Adrenal gland (tissue), 19 donors: ENCODE measurements at places on chromosomes 5 and 9. TPM values are rescaled to one million over a fixed set of nuclear protein-coding genes. Genes with fewer than 3 reads are reported as not detected.

OBP2B gene
- not detected for polyA plus RNA-seq

- DNase-seq, result no peak
Measured at GRCh38 chr5:108911055-108911454, 163.4 kb downstream of the FER start.

DNA sequence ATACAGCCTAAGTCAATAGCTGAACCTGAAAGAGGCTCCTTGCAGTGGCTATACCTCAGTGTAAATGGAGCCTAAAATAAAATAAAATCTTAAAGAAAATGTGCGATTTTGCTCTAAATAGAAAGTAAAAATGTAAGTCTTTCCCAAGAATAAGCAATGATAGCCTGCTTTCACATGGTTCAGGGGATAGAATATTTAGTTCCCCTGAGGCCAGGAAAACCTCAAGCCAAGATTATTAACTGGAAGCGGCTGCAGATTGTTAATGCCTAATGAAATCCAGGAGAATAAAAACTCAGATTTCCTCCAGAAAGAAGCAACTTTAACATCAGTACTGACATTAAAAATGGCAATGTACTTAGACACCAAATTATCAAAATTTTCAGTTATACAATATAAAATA, 463.7 kb downstream of the CYLC2 start:
- DNase-seq, result no peak

DNA sequence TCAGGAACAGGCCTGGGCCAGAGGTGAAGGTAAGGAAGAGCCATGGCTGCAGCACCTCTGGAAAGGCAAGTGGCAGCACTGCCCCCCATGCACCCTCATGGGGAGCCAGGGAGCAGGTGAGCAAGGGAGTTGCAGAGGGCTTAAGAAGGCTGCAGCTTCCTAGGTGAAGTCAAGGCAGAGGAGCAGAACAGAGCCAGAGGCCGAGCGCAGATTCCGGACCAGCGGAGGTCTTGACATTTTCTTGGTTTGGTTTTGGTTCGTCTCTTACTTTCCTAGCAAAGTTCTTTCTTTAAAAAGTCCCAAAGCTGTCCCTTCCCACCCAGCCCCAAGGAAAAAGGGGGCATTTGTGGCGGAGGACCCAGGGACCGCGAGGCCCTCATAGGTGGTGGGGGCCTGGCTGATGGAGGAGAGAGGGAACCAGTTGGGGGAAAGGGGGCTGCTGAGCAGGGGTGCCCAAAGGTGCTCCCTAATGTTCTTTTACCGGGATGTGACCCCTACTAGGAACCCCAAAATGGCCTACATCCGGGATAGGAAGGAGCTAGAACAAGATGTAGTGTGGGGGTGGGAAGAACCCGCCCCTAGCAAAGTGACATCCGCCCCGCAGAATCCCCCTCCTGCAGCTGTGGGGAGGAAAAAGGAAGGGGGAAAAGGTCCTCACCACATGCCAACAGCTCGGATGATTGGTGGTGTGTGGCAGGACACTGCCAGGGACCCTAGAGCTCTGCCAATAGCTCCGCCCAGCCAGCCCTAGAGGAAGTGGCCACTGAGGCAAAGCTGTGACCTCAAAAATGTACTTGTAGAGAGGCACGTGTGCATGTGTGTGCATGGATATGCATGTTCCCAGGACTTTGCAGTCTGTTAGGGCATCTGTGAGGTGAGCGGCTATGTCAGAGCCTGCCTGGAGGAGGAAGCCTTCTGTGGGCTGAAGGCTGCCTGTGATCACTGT, 914 bp upstream of the CD72 start:
- DNase-seq, result no peak

DNA sequence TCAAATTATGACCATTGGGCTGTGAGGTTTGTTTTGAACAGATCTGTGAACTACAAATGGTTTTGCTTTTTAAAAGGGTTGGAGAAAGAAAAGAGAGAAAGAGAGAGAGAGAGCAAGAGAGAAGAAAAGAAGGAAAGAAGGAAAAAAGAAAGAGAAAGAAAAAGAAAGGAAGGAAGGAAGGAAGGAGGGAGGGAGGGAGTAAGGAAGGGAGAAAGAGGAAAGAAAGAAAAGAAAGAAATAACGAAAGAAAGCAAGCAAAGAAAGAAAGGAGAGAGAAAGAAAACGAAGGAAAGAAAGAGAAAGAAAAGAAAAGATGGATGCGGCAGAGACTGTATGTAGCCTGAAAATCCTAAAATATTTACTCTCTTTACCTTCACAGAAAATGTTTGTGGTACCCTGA, 104.0 kb downstream of the PARP8 start:
- no peak for DNase-seq

DNA sequence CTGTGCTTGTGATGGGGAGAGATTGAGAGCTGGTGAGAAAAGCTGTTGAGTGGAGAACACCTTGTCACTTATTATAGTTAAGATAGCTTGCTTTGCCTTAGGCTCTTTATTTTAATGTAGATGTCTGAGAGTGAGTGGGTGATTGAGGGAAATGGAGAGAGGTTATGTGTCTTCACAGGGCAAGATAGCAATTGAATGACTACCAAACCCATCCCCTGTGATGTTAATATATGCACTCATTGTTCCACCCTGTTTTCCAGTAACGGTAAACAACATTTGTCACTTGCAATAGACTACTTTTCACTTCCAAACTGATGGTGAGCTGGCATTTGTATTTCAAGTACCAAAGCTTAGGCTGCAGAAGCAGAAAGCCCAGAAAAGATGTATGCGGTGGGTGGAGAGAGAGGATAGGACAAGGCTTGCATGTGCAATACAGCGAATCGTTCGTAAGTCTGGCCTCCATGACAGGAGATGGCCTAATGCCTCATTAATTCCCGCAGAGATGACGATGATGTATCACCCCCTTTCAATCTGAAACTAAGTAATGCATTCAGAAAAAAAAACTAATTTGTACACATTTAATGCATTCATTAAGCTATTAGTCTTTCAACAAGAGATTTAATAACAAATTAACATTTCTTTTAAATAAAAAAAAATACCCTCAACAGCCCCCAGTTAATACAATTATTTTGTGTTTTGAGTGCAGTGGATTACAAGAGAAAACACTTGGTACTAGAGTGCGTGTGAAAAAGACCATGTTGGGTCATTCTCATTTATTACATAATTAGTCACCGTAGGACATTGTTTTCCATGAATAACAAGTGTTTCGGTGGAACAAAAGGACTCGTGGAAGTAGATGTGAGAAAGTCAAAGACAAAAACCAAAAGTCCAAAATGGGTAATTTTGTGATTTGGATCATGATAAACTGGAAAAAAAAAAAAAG, 699.0 kb downstream of the BRINP1 start:
- DNase-seq, result no peak

CD74 gene
- polyA plus RNA-seq, result 838 TPM

DNA sequence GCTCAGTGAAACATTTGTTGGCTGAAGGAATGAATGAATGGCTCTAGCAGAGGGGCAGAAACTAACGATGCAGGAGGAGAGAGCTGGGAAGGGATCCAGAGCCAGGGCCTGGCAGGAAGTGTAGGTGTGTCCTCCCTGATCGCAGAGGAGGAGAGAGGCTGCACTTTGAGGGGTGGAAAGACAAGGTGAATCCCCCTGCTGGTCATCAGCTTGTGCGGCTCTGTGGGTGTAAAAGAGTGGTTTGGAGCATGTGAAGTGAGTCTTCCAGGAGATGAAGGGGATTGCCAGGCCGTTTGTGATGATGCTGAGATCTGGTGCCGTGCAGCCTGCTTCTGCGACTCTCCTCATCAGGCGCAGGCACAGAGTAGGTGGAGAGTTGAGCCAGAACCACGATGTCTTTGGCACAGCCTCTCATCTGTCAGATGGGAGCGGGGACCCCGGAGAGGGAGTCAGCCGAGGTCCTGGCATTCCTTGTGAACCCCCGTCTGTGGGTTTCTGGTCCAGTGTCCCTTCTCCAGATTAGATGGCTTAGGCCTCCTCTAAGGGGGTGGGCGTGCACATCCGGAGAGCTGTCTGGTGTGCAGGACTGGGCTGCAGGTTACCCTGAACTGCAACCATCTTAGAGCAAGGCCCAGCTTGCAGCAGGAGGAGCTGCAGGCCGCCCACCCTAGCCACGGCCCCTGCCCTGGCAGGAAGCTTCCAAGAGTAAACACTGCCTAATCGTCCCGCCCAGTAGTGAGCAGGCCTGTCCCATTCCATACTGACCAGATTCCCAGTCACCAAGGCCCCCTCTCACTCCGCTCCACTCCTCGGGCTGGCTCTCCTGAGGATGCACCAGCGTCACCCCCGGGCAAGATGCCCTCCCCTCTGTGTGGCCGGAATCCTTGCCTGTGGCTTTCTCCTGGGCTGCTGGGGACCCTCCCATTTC, at the start of gene ADAMTS13:
ADAMTS13 (plus strand) TSS at position 753 of the 928 bp plus-strand sequence; CDS start at position 830, 77 bp downstream.
- no peak for DNase-seq

ARSI gene
- polyA plus RNA-seq, result 0.13 TPM

- DNase-seq, result no peak
Measured at GRCh38 chr9:121694600-121694999, 43.2 kb downstream of the DAB2IP start.

- no peak for DNase-seq
Measured at GRCh38 chr5:6905883-6906282, 192.7 kb downstream of the TENT4A start.

- no peak for DNase-seq
Measured at GRCh38 chr9:129714511-129715061, 38.3 kb downstream of the PTGES start.

DNA sequence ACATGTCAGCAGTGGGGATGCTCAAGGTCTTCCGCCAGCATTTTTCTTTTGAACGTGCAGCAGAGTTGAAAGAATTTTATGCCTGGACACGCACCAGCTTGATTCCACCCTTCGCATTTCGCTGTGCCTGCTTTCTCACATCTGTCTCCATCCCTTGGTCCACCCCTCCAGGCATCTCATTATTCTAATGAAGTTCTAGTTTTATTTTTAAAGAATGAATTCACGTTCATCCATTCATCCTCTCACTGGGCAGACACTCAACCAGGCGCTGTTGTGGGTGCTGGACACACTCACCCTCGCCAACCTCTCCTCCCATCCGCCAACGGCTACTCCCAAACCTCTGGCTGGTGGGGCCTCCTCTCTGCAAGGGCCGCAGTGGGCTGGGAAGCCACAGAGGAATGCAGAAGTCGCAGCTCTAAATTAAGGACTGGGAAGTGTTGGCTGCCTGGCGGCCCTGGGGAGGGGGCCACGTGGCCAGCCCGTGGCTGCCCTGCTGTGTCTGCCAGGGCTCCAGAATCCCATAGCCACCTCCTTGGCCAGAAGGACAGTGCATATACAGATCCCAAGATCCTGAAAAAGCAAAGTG, 6.7 kb downstream of the SUSD3 start:
- no peak for DNase-seq

- DNase-seq, result no peak
Measured at GRCh38 chr5:92613546-92613945, 967.5 kb downstream of the NR2F1-AS1 start.

CFAP90 gene
- 0.57 TPM for polyA plus RNA-seq

- DNase-seq, result no peak
Measured at GRCh38 chr9:25224309-25224708, 453.9 kb downstream of the TUSC1 start.
